ENCODE measurements at places on chromosomes 13 and 19.
A peak's percentile ranks its signal among the peaks of the same experiment; 100 is the strongest.

DNA sequence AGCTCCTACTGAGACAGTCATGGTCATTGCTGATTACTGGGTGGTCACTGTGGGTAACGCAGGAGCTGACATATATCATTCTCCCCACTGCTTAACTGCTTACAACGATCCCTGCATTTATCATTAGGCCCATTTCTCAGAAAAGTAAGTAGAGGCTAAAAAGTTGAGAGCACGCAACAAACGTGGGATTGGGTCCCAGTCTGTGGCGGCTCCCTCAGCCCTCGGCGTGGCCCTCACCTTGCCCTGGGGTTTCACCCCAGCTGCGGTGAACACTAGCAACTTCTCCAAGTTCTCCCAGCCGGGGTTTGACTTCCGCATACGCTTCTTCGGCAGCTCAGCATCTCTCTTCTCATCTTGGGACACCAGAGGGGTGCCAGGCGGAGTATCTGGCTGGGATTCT is 2.5 kb downstream of the PNKP start:
- H3K4me3 ChIP-seq = no peak overlapping the region
- peaks cover 33% of the 10 kb centered on the region for H3K36me3 ChIP-seq
- H3K4me1 ChIP-seq = peaks cover 19% of the 10 kb centered on the region
- no peak for DNase-seq
- no peaks in the 10 kb centered on the region for H3K27me3 ChIP-seq
- no peak overlapping the region for H3K27ac ChIP-seq

GRCh38 chr19:29798774-29799497 is 12.9 kb upstream of the CCNE1 start:
- no peak overlapping the region for H3K27ac ChIP-seq
- H3K27me3 ChIP-seq = no peaks in the 10 kb centered on the region
- no peak overlapping the region for H3K4me3 ChIP-seq
- H3K4me1 ChIP-seq = no peaks in the 10 kb centered on the region
- DNase-seq = no peak
- H3K36me3 ChIP-seq = no peaks in the 10 kb centered on the region

DNA sequence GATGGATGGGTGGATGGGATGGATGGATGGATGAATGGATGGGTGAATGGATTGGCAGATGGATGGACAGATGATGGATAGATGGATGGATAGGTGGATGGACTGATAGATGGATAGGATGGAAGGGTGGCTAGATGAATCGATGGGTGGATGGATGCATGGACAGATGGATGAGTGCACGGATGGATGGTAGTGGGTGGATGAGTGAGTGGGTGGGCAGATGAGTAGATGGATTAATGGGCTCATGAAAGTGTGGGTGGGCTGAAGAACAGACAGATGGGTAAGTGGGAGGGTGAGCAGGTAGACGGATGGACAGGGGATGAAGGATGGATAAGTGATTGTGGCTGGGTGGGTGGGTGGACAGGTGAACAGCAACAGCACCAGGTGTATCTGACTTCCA is 5.7 kb downstream of the SEMA6B start:
- no peaks in the 10 kb centered on the region for H3K27me3 ChIP-seq
- no peaks in the 10 kb centered on the region for H3K36me3 ChIP-seq
- no peak for DNase-seq
- no peak overlapping the region for H3K4me3 ChIP-seq
- H3K27ac ChIP-seq = no peak overlapping the region
- peaks cover 3% of the 10 kb centered on the region for H3K4me1 ChIP-seq

GRCh38 chr19:3517638-3518037 is 11.5 kb downstream of the FZR1 start:
- H3K4me3 ChIP-seq = no peak overlapping the region
- H3K27ac ChIP-seq = no peak overlapping the region
- H3K36me3 ChIP-seq = peaks cover 11% of the 10 kb centered on the region
- no peak for DNase-seq
- H3K4me1 ChIP-seq = peaks cover 10% of the 10 kb centered on the region

- no peaks in the 10 kb centered on the region for H3K36me3 ChIP-seq
- no peak for DNase-seq
- H3K27ac ChIP-seq = no peak overlapping the region
- H3K27me3 ChIP-seq = no peaks in the 10 kb centered on the region
- no peak overlapping the region for H3K4me3 ChIP-seq
Observed at GRCh38 chr13:48188131-48188530, 44.9 kb upstream of the ITM2B start.

DNA sequence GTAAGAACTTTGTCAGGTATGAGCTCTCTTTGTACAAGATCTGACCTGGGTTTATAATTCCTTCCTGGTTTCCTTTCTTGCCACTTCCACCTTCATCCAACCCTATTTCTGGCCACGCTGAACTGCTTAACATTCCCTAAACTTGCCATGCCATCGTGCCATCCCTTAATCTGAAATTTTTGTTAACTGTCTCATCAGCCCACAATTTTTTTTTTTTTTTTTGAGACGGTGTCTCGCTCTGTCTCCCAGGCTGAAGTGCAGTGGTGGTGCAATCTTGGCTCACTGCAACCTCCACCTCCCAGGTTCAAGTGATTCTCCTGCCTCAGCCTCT is 144.6 kb downstream of the GGACT start:
- H3K4me3 ChIP-seq = no peak overlapping the region
- DNase-seq = no peak
- H3K27me3 ChIP-seq = no peaks in the 10 kb centered on the region
- no peak overlapping the region for H3K27ac ChIP-seq

DNA sequence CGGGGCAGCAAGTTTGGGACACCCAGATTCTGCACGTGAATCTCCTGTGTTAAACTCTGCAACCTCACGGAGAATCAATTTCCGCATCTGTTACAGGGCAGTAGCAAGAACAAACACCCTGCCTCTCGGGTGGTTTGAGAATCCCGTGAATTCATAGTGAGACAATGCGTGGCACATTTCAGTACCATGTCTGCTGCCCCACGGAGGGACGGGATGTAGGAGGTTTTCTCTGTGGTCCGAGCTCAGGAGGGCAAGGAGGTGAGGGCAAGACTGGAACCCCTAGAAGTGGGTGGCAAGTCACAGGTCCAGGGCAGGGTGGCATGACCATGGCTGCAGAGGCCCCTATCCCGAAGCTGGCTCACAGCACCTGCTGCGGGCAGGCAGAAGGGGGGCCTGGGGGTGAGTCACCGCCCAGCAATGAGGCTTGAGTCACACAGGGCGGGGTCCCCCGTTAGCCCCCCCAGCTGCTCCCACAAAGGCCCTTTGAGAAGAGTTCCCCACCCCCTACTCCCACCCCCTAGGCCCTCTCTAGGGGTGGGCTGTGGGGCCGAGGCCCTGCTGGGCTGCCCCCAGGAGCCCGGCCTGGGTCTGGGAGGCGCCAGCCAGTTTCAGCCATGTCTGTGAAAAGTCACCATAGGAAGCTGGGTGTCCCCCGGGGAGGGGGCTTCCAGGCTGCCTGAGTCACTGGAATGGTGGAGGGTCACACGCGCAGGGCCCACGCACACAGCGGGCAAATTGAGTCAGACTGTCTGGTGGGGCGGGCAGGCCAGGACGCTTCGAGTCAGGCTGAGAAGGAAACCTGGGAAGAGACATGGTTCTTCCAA is 25.8 kb upstream of the NANOS3 start:
- H3K4me1 ChIP-seq = peaks cover 36% of the 10 kb centered on the region
- H3K27ac ChIP-seq = peak overlapping the region; percentile 73
- no peaks in the 10 kb centered on the region for H3K27me3 ChIP-seq
- DNase-seq = peak; percentile 73

- H3K4me1 ChIP-seq = no peaks in the 10 kb centered on the region
- no peak for DNase-seq
- no peak overlapping the region for H3K27ac ChIP-seq
- H3K4me3 ChIP-seq = no peak overlapping the region
Observed at GRCh38 chr19:8462571-8462970, 17.8 kb downstream of the HNRNPM start.

DNA sequence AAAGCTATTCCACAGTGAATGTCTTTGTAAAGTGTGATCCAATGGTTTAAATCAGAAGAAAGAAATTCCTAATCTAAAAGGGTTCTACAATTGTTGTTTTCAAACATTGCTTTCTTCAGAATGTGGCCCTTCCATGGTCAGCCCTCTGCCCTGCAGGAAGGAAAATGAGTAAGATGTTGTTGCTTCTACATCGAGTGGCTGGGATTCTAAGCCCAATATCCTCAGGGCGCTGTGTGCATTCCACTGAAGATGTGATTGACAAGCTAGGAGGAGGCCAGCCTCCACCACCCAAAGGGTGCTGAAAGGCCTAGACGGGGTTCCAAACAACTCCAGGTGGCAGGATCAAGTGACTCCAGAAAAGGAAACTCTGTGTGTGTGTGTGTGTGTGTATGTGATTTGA is 316.9 kb upstream of the TSHZ3 start:
- no peak overlapping the region for H3K27ac ChIP-seq
- H3K36me3 ChIP-seq = no peaks in the 10 kb centered on the region
- DNase-seq = no peak
- H3K27me3 ChIP-seq = no peaks in the 10 kb centered on the region
- no peaks in the 10 kb centered on the region for H3K4me1 ChIP-seq
- H3K4me3 ChIP-seq = no peak overlapping the region

DNA sequence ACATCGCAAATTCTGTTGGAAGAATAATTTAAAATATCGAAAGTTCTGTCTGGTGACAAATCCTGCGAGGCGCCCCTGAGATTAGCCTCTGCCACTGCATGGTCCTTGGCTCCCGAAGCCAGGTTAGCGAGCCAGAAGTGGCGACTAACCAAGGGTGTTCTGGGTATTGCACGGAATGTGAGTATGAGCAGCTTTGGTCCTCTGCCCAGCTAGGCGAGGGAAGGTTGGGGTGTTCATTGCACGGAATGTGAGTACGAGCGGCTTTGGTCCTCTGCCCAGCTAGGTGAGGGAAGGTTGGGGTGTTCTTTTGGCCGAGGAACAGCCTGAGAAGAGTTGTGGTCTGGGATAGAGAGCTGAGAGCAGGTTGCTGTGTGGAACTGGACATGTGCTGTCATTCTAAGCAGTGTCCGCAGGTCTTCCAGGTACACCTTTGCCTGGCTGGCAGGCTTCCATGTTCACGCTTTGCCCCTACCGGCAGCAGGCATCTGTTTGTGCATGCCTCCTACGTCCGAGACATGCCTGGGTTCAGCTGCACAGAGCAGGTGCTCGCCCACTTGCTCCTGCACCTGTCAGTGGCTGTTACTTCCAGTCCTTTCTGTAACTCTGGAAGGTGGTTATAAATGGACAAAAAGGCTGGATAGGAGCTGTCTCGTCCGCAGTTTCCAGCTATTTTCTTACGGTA is 18.3 kb upstream of the TEX29 start:
- no peak overlapping the region for H3K4me3 ChIP-seq
- no peak overlapping the region for H3K27ac ChIP-seq
- DNase-seq = no peak
- H3K27me3 ChIP-seq = no peaks in the 10 kb centered on the region
- no peaks in the 10 kb centered on the region for H3K4me1 ChIP-seq
- H3K36me3 ChIP-seq = peaks cover 70% of the 10 kb centered on the region

- no peak overlapping the region for H3K27ac ChIP-seq
- no peaks in the 10 kb centered on the region for H3K4me1 ChIP-seq
- no peaks in the 10 kb centered on the region for H3K36me3 ChIP-seq
- H3K27me3 ChIP-seq = no peaks in the 10 kb centered on the region
Observed at GRCh38 chr13:22700246-22700887, 480.4 kb upstream of the SGCG start.

DNA sequence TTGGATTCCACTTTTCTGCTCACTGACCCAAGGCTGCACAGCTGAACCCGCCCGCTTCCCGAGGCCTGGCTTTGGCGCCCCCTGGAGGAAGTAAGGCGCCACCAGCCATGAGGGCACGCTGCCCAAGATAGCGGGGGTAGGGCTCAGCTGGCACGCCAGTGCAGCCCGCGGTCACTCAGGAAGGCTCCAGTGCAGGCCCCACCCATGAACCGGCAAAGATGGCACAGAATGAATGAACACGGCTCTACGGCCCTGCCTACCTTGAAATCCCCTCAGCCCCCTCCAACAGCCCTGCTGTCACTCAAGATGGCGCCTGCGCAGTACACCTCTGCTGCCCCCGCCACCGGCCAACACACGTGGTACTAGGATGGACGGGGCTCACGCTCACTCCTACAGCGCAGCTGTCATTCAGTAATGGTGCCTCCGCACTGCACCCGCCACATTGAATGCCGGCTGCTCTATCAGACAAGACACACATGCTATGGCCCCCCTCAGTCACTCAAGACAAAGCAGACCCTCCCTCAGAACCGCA is 3.0 kb downstream of the PEG3 start:
- no peak for DNase-seq
- H3K27me3 ChIP-seq = no peaks in the 10 kb centered on the region
- no peak overlapping the region for H3K4me3 ChIP-seq
- no peak overlapping the region for H3K27ac ChIP-seq
- H3K36me3 ChIP-seq = no peaks in the 10 kb centered on the region

DNA sequence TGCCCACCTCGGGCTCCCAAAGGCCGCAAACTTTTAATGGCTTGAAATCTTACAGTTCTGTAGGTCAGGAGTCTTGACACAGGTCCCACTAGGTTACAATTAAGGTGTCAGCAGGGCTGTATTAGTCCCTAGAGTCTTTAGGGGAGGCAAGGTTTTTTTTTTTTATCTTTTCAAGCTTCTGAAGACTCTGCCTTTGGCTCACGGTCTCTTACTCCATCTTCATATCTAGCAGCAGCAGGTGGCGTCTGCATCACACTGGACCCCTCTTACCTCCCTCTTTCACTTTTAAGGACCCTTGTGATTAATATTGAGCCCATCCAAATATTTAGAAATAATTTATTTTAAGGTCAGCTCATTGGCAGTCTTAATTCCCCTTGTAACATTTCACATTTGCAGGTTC is 11.6 kb downstream of the MIR17HG start:
- peaks cover 19% of the 10 kb centered on the region for H3K36me3 ChIP-seq
- H3K4me1 ChIP-seq = no peaks in the 10 kb centered on the region
- no peak overlapping the region for H3K4me3 ChIP-seq
- no peaks in the 10 kb centered on the region for H3K27me3 ChIP-seq
- H3K27ac ChIP-seq = no peak overlapping the region

DNA sequence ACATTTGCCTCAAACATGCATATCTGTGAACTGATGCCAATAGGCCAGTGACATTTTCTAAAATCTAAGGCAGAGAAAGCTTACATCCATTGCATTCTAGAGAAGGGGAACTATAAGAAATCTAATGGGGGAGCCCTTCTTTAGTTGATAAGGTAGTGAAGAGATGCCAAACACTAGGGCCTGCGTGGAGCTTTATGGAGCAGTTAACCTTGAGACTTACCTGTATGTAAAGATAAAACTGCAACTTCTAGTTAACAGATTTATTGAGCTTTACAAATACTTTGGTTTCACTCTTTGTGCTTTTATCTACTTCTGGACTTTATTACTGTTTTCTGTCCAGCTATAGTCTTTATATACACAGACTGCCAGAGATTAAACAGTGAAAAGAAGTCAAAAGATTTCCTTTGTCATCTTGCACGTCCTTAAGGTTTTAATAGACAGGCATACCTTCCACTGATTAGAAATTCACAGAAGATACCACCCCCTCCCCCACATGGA is 457.6 kb downstream of the KLF12 start:
- DNase-seq = no peak
- H3K4me1 ChIP-seq = no peaks in the 10 kb centered on the region
- H3K27ac ChIP-seq = no peak overlapping the region
- H3K27me3 ChIP-seq = no peaks in the 10 kb centered on the region
- no peak overlapping the region for H3K4me3 ChIP-seq
- no peaks in the 10 kb centered on the region for H3K36me3 ChIP-seq
